ENCODE measurements at places on chromosomes 4 and X.

DNA sequence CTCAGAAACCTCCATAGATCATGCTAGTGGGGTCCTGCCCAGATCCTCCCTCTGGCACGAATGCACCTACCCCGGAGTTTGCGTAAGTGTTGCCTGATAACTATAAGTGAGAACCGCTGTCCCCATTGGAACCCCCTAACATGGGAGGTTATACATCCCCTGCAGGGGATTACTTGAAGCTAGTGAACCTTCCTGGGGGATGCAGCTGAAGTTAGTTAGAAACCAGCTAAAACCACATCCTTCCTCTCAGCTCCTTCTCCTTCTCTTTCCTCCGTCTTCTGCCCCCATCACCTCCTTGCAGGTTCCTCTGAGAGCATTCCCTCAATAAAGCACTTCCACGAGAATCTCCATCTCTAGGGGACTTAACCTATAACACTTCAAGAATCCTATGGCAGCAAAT lies 95.0 kb downstream of the ZNF827 start:
- no peak for DNase-seq

GRCh38 chr4:108320061-108320460 lies 151.3 kb upstream of the LEF1 start:
- DNase-seq, result no peak

GRCh38 chr4:161791796-161792556 lies 371.8 kb downstream of the FSTL5 start:
- DNase-seq, result no peak

- DNase-seq, result no peak
Observed at GRCh38 chrX:41468647-41469323, 21.6 kb downstream of the NYX start.

- DNase-seq, result no peak
Observed at GRCh38 chr4:38605181-38605752, 58.7 kb upstream of the KLF3 start.

DNA sequence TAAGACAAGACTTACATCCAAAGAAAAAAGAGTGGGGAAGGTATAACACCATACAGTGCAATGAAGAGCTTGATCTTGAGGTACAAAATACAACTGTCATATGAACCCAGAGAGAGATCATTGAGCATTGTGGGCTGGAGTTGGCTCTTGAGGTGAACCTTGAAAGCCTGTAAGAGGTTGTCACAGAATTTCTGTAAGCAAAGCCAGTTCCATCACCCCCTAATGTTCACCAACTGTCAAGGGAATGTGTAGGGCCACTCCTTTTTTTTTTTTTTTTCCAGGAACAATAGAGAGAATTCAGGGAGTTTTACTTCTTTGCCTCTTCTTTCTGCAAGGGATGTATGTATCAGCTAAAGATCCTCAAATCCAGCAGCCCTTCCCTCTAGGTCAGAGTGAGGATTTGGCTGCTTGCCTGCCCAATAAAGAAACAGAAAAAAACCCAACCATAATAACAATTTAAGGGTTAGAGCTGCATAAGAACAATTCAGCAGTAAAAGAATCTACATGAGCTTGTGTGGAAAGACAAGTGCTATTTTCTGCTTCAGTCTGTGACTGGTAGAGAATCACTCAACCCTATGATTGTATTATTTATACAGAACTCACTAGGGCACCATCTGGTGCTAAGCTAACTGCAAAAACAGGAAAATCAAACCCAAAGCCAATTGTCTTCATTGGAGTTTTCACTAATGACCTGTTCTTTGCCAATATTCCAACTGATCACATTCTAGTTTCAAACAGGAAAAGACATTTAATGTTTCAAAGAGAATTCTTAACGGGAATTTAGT lies 217.5 kb upstream of the TEX13C start:
- DNase-seq, result no peak

- no peak for DNase-seq
Observed at GRCh38 chr4:80237992-80238391, 28.5 kb upstream of the FGF5 start.

Data from activated CD4-positive, CD25-positive, alpha-beta regulatory T cell (primary cell).